ENCODE measurements at places on chromosomes 4 and X. TPM values are rescaled to one million over a fixed set of nuclear protein-coding genes. Genes with fewer than 3 reads are reported as not detected.
A peak's percentile ranks its signal among the peaks of the same experiment; 100 is the strongest.

DNA sequence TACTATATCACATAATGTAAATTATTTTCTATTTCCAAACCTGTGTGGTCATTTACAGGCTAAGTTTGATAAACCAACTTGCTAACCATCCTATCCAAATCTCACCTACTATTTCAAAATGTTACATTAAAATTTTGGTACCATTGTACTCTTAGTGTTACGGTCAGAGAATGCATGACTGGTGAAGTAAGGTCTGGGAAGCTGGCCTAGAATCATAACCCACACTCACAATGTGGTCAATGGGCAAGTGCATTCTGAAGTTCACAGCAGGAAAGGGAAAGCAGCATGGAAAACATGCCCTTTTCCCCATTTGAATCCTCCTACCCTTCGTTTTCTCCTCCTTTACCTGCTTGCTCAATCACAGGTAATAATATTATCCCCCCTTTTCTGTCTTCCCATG, 54.4 kb downstream of the PPP3CA start:
- DNase-seq = peak; percentile 92

DNA sequence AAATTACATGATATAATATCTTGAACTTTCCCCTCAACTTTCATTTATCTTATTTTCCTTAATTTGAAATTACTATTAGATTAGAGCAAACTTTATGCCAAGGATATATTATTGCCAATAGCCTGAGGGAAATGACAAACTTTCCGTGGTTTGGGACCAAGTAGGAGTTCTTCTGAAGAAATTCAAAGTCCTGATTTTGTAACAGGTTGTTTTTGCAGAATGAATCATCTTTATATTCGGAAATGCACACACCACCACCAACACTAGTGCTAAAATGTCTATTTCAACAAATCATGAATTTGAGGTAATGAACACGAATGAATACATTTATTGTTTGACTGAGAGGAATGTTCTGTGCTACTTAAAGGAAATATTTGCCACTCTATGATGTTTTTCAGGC, 226.7 kb downstream of the GRIA2 start:
- no peak for DNase-seq

- no peak for DNase-seq
Measured at GRCh38 chr4:109065006-109065405, 237.5 kb downstream of the COL25A1 start.

GRCh38 chr4:52112411-52112810, 61.3 kb downstream of the SPATA18 start:
- DNase-seq = no peak

DNA sequence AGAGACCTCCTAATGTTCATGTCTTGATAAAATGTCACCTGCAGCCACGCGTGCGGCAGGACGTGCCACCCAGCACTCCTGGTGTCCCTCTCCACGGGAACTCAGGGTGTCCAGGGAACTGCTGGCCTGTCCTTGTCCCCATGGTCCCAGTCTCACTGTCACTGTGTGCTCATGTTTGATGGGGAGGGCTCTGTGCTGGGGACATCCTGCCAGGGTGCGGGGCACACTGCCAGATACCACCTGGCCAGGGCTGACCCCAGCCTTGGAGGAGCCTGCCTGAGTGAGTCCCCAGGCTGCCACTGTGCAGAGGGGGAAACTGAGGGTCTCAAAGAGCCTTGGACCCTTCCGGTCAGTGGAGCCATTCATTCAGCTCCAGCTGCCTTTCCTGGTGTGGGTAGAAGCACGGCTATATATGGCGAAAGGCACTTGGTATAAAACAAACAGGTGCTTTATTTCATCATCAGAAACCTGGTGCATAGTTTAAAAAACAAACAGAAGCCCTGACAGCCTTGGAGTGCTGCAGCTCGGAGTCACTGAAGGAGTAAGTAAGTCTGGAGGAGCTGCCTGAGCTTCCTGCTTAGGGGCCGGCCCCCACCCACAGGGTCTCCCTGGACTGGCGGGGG, 33.0 kb downstream of the NOP14 start:
- no peak for DNase-seq

DNA sequence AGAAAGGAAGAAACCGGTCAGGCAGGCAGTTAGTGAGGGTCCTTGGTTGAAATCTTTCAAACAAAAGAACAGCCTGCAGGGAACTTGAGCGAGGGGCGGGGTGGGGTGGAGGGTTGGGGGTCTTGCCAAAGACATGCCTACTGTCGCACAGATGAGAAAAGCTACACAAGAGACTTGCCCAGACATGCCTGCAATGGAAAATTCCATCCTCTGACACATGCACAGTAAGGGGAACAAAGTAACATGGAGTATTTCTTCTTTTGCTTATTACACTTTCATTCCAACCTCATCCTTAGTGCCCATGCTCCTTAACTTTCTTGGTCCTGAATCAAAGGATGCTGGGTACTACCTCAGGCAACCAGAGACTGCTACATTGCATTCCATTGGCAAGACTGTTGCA, 1491.2 kb downstream of the STIM2 start:
- DNase-seq = no peak

GRCh38 chr4:3287271-3287971, 5.4 kb upstream of the RGS12 start:
- DNase-seq = no peak

- DNase-seq = no peak
Measured at GRCh38 chr4:121651597-121651996, 45.2 kb downstream of the ANXA5 start.

DNA sequence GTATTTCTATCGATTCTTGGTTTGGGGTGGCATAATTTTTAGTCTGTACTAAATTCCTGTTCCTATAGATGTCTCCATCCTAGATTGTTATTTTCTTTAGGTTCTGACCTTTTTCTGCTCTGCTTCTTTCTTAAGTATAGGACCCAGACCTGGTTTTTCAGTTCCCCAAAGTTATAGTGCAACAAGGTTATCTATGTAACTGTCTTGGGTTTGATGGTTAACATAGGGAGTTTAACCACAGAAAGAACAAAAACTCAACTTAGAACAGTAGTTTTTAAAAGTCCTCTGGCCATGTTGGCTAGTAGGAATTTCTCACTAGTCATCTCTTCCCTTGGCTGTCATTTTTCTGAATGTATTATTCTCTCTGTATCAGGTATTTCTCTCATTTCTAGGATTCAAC, 38.8 kb upstream of the MAD2L1 start:
- no peak for DNase-seq

GRCh38 chr4:10108818-10109783, 7.5 kb downstream of the WDR1 start:
- DNase-seq = no peak

DNA sequence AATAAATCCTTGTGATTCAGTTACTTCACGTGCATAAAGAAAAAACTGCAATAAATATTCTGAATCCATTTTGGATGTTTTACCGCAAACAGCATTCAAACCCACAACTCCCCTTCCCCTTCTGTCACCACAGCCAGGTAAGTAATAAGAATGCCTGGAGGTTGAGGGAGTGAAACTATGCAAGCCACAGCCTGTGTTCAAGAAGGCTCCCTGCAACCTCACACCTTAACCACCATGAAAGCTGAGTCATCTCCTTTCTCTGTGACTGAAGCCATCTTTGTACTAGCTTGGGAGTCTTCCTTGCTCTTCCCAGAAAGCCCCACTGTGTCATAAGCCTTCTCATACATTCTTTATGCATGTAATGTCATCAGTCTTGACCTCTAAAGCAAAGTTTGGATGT, 297.0 kb upstream of the PUDP start:
- DNase-seq = no peak

DNA sequence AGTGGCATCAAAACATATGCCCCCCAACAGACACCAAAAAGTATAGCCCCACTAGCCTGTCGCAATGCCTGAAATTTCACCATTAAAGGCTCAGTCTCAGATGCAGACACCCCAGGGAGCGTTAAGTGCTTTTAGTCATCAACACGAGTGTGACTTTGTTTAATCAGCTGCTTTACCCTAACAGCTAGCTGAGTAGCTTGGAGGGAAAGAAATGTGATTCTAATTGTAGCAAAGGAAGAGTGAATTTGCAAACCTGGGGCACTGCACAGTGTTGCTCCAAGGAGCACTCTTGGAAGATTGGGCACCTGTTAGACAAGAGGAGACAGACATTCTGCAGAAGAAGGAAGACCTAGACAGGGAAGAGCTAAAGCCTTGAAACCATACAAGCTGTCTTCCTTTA, 145.1 kb downstream of the BEND2 start:
- DNase-seq = no peak

DNA sequence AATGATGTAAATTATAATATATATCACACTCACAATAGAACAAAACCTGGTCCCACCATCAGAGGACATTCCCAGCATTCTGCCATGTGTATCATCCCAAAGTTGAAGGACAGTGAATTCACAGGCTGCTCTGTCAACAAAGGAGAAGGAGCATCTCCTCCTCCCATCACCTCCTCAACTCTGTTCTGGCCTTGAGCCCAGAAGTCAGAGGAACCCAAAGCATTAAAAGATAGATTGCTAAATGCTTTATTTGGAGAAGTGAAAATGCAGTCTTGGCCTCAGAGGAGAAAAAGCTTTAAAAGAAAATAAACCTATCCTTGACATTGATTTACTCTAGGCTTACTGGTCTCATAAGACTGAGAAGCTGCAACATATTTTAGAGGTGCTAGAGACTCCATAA, 268.8 kb upstream of the RASGEF1B start:
- no peak for DNase-seq

MAGIX gene
- 1.2 TPM for total RNA-seq

TMEM150C gene
- 0.95 TPM for total RNA-seq

CLIC2 gene
- not detected for total RNA-seq

UBA1 gene
- 232 TPM for total RNA-seq

ERAS gene
- not detected for total RNA-seq

TKTL2 gene
- not detected for total RNA-seq
